ENCODE measurements at places on chromosomes 3 and 15.

DNA sequence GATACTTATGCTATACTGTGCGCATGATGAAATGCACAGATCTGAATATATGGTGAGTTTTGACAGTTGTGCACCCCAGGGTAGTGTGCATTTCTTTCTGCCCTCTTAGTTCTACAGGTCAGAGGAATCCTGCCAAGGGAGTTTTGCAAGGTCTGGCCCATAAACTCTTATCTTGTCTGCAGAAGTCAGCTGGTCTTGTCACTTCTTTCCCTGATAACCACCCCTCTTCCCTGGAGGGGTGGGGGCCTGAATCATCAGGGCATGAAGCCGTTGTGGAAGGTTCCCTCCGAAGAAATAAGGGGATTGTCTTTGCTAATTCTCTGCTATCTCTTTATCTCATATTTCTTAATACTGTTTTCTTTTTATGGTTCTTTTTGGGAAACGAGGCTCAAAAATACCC lies 30.4 kb downstream of the TRIM71 start:
- H3K4me3 ChIP-seq: no peak overlapping the region
- H3K27ac ChIP-seq: no peak overlapping the region
- no peak for DNase-seq
- H3K4me1 ChIP-seq: no peaks in the 10 kb centered on the region

DNA sequence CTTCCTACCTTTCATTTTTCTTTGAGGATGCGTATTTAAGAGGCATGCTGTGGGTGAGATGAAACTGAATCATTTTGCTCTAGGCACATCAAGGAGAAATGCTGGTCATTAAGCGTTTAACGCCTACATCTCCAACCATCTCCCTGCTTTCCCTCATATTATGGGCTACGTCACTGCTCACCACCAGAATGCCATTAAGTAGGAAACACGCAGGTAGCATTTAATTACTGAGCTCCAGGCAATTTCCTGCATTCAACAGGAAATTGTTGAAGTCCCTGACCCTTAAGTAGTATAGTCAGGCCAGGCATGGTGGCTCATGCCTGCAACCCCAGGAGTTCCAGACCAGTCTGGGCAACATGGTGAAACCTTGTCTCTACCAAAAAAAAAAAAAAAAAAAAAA lies 66.1 kb downstream of the CHSY1 start:
- peaks cover 82% of the 10 kb centered on the region for H3K4me1 ChIP-seq
- H3K27ac ChIP-seq: no peak overlapping the region
- DNase-seq: no peak

GRCh38 chr3:168094877-168095610 lies 680 bp downstream of the GOLIM4 start:
- no peak for DNase-seq
- no peaks in the 10 kb centered on the region for H3K36me3 ChIP-seq
- H3K27ac ChIP-seq: peak overlapping the region; percentile 98
- peak overlapping the region; percentile 66 for H3K4me3 ChIP-seq
- peaks cover 41% of the 10 kb centered on the region for H3K4me1 ChIP-seq
- no peaks in the 10 kb centered on the region for H3K27me3 ChIP-seq

DNA sequence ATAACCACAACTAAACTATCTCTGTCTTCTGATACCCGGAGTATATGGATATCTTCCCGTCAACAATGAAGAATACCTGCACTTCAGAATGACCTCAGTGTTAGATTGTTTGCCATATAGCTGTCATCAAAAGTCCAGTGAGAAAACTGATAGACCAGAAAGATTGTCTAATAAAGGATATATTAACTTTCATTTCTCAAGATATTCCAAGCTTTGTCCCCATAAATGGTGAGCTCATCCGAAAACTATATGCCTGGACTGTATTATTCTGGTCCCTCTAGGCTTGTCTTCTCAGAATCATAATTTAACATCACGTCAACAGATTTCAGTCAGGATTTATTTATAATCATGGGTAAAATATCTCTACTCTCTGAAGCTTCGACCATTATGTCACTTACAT lies 100.5 kb downstream of the ATP8B4 start:
- H3K27ac ChIP-seq: no peak overlapping the region
- H3K4me1 ChIP-seq: peaks cover 9% of the 10 kb centered on the region
- H3K27me3 ChIP-seq: no peaks in the 10 kb centered on the region
- DNase-seq: no peak

DNA sequence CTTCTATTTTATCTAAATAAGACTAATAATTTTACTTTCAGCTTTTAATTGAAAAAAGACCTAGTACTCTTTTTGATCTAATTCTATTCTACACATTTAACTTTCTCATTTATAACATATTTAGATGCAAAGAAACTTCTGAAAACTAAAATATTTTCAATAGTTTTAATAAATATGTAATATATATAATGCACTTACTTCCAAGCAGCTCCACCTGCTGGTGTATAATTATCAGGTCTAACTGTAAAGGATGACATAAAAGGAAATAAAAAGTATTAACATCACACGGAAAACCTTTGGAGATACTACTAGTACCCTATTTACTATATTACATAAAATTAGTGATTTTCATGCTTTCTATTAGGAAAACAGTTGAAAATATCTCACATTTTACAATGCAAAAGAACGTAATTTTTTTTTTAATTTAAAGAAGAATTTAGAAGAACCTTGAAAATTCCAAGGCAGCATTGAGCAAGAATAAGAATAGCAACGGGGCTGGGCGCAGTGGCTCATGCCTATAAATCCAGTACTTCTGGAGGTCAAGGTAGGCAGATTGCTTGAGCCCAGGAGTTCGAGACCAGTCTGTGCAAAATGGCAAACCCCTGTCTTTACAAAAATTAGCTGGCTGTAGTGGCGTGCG lies 10.2 kb downstream of the PLSCR5 start:
- H3K27ac ChIP-seq: no peak overlapping the region
- DNase-seq: no peak
- H3K36me3 ChIP-seq: no peaks in the 10 kb centered on the region
- no peaks in the 10 kb centered on the region for H3K4me1 ChIP-seq
- no peaks in the 10 kb centered on the region for H3K27me3 ChIP-seq
- no peak overlapping the region for H3K4me3 ChIP-seq

GRCh38 chr15:61768131-61768530 lies 292.1 kb downstream of the VPS13C start:
- DNase-seq: no peak
- H3K4me1 ChIP-seq: no peaks in the 10 kb centered on the region
- no peak overlapping the region for H3K4me3 ChIP-seq
- no peaks in the 10 kb centered on the region for H3K27me3 ChIP-seq
- H3K36me3 ChIP-seq: no peaks in the 10 kb centered on the region
- no peak overlapping the region for H3K27ac ChIP-seq

DNA sequence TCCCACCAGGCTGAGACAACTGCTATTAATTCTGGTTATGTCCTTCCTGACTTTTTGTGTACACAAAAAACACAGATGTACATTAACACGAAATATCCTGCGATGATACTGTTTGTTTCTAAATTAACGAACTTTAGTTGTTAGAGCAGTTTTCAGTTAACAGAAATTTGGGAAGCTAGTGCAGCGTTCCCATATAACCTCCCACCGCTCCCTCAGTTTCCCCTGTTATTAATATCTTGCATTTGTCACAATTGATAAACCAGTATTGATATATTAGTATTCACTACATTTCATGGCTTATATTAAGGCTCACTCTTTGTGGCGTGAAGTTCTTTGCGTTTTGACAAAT lies 45.3 kb upstream of the RNU6-1 start:
- DNase-seq: no peak
- H3K27me3 ChIP-seq: no peaks in the 10 kb centered on the region
- H3K4me1 ChIP-seq: peaks cover 32% of the 10 kb centered on the region
- peak overlapping the region; percentile 86 for H3K27ac ChIP-seq
